ENCODE measurements at places on chromosomes 13 and 19.

- DNase-seq, result no peak
Observed at GRCh38 chr19:18932216-18932841, 8.7 kb downstream of the HOMER3 start.

GRCh38 chr19:28217022-28217421 is 995.9 kb downstream of the UQCRFS1 start:
- DNase-seq, result no peak

GRCh38 chr19:15244808-15245207 is 12.6 kb upstream of the EPHX3 start:
- no peak for DNase-seq

DNA sequence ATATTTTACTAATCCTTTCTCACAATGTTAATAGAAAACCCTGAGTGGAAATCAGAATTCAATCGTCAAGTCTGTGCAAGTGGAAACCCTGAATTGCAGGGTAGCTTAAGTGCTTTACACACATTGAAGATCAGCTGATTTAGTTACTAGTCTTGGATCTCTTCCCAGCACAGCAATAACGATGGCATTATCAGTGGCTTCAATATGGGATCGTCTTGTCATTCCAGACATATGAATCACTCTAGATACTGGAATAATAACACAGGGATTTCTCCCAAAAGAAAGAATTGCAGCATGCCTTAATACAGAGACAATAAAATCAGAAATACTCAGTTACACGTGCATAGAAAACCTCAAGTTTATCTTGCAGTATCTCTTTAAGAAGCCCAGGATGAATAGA is 12.6 kb upstream of the METTL21C start:
- DNase-seq, result no peak

DNA sequence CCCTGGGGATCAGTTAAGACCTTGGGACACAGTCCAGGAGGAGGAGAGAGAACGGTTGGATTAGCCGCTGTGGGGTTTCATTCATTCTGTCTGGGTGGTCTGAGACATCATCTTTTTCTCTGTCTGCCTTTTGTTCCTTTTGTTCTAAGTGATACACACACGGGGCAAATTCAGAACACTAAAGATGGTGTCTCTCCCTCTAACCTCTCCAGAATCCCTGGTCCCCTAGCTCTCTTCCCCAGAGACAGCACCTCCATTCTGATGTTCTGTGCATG is 5.0 kb downstream of the BICRA start:
- no peak for DNase-seq
